Transverse colon (tissue), 4 donors: ENCODE measurements at places on chromosomes 13 and 19. TPM values are rescaled to one million over a fixed set of nuclear protein-coding genes. Genes with fewer than 3 reads are reported as not detected.

The ZNF442 gene
- total RNA-seq: not detected

The PRKCG gene
- total RNA-seq: 0.32 TPM

The CLEC17A gene
- 0.41 TPM for total RNA-seq

The CYP4F2 gene
- 40.8 TPM for total RNA-seq

DNA sequence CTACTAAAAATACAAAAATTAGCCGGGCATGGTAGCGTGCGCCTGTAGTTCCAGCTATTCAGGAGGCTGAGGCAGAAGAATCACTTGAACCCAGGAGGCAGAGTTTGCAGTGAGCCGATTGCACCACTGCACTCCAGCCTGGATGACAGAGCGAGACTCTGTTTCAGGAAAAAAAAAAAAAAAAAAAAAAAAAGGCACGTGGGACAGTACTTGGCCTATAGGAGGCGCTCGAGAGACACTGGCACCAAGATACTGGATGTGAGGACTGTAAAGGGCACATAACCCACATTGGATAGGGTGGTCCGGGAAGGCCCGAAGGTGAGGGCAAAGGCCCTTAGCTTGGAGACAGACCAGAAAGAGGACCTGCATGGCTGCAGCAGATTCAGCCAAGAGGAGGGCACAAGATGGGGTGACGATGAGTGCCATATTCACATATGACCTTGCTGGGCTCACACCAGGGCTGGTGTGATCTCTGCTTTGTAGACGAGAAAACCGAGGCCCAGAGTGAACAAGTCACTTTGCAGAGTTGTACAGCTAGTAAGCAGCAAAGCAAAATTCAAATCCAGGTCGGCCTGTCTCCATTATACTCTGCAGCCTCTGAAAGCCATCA lies 89.4 kb downstream of the DPF1 start:
- DNase-seq: peak; percentile 16

DNA sequence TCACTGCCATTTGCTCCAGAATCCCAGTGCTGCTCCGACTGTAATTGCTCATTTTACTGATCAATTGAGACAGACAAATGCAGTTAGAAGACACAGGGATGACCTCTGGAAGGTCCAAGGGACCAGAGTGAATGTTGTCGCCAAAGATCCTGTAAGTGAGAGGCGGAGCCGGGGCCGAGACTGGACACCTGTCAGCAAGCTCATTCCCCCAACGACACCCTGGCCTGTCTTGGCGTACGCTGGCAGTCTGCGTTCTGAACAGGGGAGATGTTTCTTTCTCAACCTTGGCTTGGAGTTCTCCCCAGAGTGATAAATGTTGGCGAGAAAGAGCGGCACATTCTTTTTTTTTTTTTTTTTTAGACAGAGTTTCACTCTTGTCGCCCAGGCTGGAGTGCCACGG lies 24.2 kb downstream of the GADD45B start:
- DNase-seq: no peak

GRCh38 chr13:32098272-32098671 lies 66.7 kb downstream of the FRY start:
- DNase-seq: no peak

DNA sequence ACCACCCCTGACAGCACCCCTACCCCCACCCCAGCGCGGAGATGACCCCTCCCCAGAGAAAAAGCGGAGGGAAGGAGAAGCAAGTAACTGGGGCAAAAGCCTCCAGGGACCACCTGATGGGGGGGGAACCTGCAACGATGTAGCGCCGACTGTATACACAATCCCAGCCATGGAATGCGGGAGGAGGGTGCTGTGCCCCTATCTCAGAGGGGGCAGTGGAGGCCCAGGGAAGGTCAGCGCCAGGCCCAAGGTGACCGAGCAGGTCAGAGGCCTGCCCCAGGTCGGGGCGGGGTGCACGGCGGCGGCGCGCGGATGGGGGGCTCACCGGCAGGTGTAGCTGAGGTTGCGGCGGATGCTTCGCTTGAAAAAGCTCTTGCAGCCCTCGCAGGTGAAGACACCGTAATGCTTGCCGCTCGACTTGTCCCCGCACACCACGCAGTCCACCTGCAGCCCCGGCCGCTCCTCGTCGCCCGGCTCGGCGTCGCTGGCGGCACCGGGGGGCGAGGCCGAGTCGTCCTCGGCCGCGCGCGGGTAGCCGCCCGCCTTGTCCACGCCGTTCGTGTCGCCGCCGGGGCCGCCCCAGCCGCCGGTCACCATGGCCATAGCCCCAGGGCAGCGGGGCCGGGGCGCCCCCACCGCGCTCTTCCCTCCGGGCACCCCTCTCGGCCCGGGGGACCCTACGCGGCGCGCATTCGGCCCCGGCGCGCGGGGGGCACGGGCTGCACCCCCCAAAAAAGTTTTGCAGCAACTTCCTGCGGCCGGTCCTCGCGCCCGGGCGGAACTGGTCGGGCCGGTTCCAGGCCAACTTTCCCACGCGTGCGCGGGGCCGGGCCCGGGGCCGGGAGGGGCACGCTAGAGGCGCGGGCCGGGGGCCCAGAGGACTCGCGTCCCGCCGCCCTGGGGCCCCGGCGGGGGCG lies 843 bp downstream of the NR2F6 start:
- DNase-seq: peak; percentile 59

DNA sequence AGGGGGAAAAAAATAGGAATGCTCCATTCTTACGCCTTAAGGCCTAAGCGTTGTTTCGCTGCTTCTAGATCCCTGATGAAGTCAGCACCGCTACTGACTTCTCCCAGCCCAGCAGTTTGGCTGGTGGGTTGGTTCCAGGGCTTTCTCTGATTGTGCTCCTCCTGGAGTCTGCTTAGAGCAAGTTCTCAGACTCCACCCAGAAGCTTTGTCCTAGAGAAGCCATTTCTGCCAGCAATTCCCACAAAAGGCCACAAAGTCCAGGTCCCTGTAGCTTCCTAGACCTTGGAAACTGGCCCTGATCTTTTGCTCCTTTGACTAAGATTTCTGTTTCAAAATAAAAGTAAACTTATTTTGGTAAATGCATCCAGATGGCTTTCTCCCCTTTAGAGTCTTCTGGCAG lies 65.4 kb downstream of the KCTD12 start:
- no peak for DNase-seq

- peak; percentile 28 for DNase-seq
Observed at GRCh38 chr19:43711751-43712355, 4.0 kb upstream of the IRGC start.
